ENCODE measurements at places on chromosomes 6 and 20. TPM values are rescaled to one million over a fixed set of nuclear protein-coding genes. Genes with fewer than 3 reads are reported as not detected.

GRCh38 chr20:64116541-64117431 is 9.4 kb upstream of the NPBWR2 start:
- H3K4me1 ChIP-seq: peaks cover 9% of the 10 kb centered on the region
- peaks cover 3% of the 10 kb centered on the region for H3K27me3 ChIP-seq
- no peak overlapping the region for H3K4me3 ChIP-seq
- no peak for DNase-seq

DNA sequence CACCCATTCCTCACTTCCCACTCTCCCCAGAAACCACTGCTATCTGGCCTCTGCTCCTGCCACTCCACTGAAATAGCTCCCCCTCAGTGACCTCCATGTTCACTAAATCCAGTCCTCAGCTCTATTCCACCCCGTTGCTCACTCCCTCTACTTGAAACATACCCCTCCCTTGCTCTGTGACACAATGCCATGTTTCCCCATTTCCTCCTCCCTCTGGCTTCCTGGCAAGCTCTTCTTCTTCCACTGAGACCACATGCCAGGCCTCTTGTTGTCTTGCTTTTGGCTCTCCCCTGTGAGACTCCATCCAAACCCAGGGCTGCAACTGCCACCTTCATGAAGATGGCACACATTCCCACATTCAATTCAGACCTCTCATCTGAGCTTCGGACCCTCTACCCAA is 13.9 kb downstream of the TMEM151B start:
- H3K36me3 ChIP-seq: no peaks in the 10 kb centered on the region
- no peak overlapping the region for H3K27ac ChIP-seq
- no peaks in the 10 kb centered on the region for H3K4me1 ChIP-seq
- no peak for DNase-seq

- H3K4me3 ChIP-seq: peak overlapping the region; percentile 95
- peaks cover 34% of the 10 kb centered on the region for H3K4me1 ChIP-seq
- H3K27ac ChIP-seq: peak overlapping the region; percentile 96
- H3K27me3 ChIP-seq: peaks cover 25% of the 10 kb centered on the region
- H3K36me3 ChIP-seq: peaks cover 8% of the 10 kb centered on the region
These were observed 126.9 kb downstream of the MRPL14 start for GRCh38 chr6:44000164-44000842.

DNA sequence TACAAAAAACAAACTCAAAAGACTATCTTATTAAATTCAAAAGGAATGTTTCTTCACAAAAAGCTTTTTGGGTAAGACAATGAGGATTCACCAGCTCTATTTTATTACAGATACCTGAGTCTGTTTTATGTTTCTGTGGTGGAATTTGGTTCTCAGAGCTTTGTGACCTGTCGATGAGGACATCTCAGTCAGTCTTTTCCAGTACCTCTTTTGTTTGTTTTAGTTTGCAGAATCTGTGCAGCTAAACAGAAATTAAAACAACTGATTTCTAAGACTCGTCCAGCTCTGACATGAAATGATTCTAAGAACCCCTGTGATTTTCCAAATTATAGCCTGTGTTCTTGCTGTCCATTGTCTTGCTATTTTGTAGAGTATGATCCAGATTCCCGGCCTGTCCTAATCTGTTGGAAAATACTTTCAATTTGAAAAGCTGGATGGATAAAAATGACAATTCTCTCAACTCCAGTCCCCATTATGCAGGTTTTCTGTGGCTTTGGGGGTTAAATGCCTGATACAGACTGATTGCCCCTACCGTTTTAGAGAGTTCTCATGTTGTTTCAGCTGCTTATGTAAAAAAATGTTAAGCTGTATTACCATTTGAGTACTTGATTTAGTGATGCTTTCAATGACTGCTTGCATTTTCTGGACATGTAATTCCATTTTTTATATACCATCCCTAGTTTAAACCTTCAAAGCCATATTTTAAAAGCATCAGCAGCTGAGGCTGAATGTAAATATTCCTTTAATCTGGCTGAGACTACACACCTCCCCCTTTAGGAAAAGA is 94.2 kb upstream of the TAB2 start:
- H3K4me1 ChIP-seq: peaks cover 14% of the 10 kb centered on the region
- no peak overlapping the region for H3K4me3 ChIP-seq
- DNase-seq: no peak
- no peaks in the 10 kb centered on the region for H3K27me3 ChIP-seq
- no peak overlapping the region for H3K27ac ChIP-seq

DNA sequence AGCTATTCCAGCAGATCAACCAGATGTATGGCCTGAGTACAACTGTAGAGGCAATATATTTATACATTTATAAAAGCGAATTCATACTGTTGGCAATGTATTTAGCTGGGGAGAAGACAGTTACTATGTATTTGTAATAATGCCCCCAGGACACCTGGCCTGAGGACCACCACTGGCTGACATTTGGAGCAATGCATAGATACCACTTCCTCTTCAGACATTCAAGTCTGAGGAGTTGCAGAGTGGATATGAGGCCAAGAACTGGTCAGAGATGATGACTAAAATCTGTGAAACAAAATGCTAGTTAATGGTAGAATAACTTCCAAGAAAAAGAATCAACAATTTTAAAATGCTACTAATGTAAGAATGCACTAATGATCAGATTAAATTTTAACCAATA is 462.3 kb downstream of the CDC5L start:
- H3K4me1 ChIP-seq: peaks cover 17% of the 10 kb centered on the region
- H3K4me3 ChIP-seq: no peak overlapping the region
- peaks cover 3% of the 10 kb centered on the region for H3K36me3 ChIP-seq
- no peak for DNase-seq
- no peaks in the 10 kb centered on the region for H3K27me3 ChIP-seq

- peak; percentile 64 for DNase-seq
- H3K27me3 ChIP-seq: peaks cover 38% of the 10 kb centered on the region
- no peaks in the 10 kb centered on the region for H3K36me3 ChIP-seq
These were observed 4.3 kb downstream of the GFRA4 start for GRCh38 chr20:3658716-3659491.

DNA sequence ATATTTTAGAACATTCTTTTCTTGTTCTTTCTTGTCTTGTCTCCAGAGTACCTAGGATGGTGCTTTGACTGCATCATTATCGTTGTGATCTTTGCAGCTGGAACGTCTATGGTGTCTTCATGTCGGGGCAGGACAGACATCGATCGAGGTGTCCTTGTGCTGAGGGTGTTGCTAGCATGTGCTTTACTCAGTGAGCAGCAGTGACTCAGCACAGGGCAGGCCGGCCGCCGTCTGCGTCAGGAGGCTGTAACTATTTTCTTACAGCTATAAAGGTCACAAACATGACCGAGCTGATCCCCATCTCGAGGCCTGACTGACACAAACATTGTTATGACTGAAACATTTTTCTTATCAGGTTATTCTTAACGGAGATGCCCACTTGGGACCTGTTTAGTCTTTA is 14.9 kb upstream of the CTCFL start:
- no peak for DNase-seq
- no peaks in the 10 kb centered on the region for H3K4me1 ChIP-seq
- no peak overlapping the region for H3K27ac ChIP-seq
- H3K4me3 ChIP-seq: no peak overlapping the region
- no peaks in the 10 kb centered on the region for H3K36me3 ChIP-seq

Gene NRSN1
- not detected for total RNA-seq

Gene HFE
- total RNA-seq: 0.56 TPM

GRCh38 chr6:14165091-14165490 is 47.5 kb downstream of the CD83 start:
- no peak overlapping the region for H3K27ac ChIP-seq
- peaks cover 7% of the 10 kb centered on the region for H3K36me3 ChIP-seq
- H3K4me1 ChIP-seq: peaks cover 4% of the 10 kb centered on the region
- H3K27me3 ChIP-seq: peaks cover 2% of the 10 kb centered on the region

DNA sequence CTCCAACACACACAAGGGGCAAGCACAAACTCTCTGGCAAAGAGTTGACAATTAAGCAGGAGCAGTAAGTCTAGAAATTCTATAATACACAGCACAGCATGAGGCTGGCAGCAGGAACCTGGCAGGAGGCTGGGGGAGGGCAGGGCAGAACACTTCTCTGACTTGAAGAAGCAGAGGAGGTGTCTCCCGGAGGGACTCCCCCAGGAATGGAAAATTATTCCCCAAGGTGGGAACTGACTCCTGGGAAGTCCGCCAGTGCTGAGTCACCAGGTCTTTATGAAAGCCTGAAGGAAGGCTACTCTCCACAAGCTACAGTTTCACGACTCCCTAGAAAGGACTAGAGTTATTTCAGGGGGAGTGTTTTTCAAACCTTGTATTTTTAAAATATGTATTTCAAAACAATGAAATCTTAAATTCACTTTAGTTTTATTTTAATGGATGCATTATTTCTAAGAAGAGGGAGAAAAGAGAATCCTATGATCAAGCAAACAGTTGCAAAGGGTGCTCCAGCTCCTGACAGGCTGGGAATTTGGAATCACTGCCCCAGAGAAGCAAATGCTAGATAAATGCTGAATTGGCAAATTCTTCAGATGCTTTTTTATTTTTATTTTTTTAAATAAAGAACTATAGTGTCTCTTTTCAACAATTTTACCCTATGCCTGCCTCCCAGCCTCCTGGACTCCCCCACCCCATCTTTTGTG is 192.8 kb downstream of the LY86 start:
- no peak overlapping the region for H3K4me3 ChIP-seq
- no peaks in the 10 kb centered on the region for H3K36me3 ChIP-seq
- DNase-seq: no peak
- no peak overlapping the region for H3K27ac ChIP-seq

Gene TUBB2B
- 0.41 TPM for total RNA-seq

GRCh38 chr6:125236536-125237327 is 65.0 kb downstream of the HDDC2 start:
- no peak for DNase-seq
- H3K4me3 ChIP-seq: no peak overlapping the region
- H3K36me3 ChIP-seq: no peaks in the 10 kb centered on the region
- no peak overlapping the region for H3K27ac ChIP-seq
- peaks cover 3% of the 10 kb centered on the region for H3K27me3 ChIP-seq

DNA sequence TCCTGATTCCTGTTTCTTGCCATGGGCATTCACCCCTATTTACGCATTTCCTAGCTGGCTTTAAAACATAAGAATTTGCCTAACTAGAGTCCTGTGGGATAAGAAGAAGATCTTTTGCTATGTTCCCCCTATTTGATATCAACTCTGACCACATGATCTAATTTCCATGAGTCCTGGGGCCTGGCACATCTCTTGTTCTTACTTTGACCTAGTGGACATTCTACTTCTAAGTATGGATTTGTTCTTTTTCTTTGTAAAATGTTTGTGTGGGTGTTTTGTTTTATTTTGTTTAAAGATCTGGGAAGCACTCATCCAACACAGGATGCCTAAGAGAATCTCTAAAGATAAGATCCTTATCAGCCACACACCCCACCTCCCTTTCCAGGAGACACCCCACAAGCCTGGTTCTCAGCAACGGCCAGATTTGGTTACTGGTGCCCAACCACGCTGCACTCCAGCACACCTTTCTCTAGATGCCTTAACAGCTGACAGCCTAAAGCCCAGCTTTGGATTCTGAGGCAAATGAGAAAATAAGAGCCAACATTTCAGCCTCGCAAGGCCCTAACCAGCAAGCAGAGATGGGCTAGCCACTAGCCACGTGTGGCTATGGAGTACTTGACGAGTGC is 74.7 kb downstream of the SLC23A2 start:
- H3K4me1 ChIP-seq: peaks cover 3% of the 10 kb centered on the region
- H3K27ac ChIP-seq: peak overlapping the region; percentile 24
- peaks cover 6% of the 10 kb centered on the region for H3K36me3 ChIP-seq
- H3K4me3 ChIP-seq: no peak overlapping the region
- DNase-seq: no peak

DNA sequence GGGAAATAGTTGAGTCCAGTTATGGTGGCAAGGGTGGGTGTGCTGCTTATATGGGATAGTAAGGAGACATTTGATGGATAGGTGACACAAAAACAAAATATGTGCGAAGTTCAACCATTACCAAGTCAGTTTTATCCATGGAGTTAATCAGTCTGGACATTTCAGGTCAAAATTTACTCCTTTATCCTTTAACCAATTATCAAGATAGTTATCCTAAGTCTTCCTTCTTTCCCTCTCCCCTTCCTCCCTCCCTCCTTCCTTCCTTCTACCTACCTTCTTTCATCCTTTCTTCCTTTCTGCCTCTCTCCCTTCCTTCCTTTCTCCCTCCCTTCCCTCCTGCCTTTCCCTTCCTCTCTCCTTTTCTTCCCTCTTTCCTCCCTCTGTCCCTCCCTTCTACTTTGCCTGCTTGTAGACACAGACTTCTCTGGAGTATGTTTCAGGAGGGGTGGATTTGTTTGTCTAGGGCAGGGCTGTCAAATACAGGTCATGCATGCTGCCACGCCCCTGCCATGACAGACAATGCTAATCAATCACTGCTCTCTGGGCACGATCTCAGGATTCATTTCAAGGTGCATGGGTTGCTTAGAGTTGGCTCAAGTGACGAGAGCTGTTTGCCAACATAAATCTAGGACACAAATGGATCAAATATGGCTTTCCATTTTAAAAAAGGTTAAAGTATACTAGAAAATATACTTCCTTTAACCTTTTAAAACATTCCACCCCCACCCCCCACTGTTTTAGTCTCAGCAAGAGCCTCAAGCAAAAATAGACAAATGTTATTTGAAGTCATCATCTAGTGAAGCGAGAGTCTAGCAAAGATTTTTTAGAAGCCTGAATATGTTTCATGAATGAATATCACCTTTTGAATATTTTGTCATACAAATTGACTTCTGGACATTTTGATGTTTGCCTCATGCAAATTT is 281.6 kb upstream of the CITED2 start:
- H3K36me3 ChIP-seq: no peaks in the 10 kb centered on the region
- no peak overlapping the region for H3K27ac ChIP-seq
- no peaks in the 10 kb centered on the region for H3K27me3 ChIP-seq
- H3K4me3 ChIP-seq: no peak overlapping the region

DNA sequence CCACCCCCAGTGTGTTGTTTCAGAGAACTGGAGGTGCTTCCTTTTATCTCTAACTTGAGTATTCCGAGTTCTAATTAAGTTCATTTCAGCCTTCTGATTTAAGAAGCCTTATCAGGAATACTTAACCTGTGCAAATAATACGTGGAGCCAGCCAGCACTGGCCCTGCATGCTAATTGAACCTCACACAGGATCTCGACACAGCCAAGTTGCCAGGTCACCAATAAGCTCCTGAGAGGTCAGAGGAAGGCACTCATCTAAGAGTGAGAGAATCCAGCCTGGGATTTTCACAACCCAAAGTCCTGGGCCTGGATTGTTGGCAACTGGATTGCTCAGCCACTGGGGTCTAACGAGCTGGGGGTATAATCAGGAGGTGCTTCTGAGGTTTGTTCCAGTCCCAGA is 157.7 kb upstream of the LRFN2 start:
- peaks cover 13% of the 10 kb centered on the region for H3K27me3 ChIP-seq
- no peak overlapping the region for H3K4me3 ChIP-seq

Gene BPIFB1
- total RNA-seq: not detected

- DNase-seq: no peak
- no peak overlapping the region for H3K27ac ChIP-seq
- no peaks in the 10 kb centered on the region for H3K36me3 ChIP-seq
- no peak overlapping the region for H3K4me3 ChIP-seq
- peaks cover 3% of the 10 kb centered on the region for H3K27me3 ChIP-seq
- H3K4me1 ChIP-seq: peaks cover 6% of the 10 kb centered on the region
These were observed 683.7 kb downstream of the EPM2A start for GRCh38 chr6:145051661-145052060.

GRCh38 chr6:140785926-140786325 is 1346.8 kb upstream of the GJE1 start:
- no peaks in the 10 kb centered on the region for H3K4me1 ChIP-seq
- no peak overlapping the region for H3K27ac ChIP-seq
- no peak overlapping the region for H3K4me3 ChIP-seq
- no peaks in the 10 kb centered on the region for H3K36me3 ChIP-seq
- no peaks in the 10 kb centered on the region for H3K27me3 ChIP-seq

Gene RING1
- 26.8 TPM for total RNA-seq

GRCh38 chr6:12403201-12403826 is 113.2 kb downstream of the EDN1 start:
- H3K4me3 ChIP-seq: no peak overlapping the region
- no peak for DNase-seq
- no peaks in the 10 kb centered on the region for H3K27me3 ChIP-seq
- H3K27ac ChIP-seq: no peak overlapping the region
- no peaks in the 10 kb centered on the region for H3K4me1 ChIP-seq

Gene PACRG
- total RNA-seq: not detected

All from activated CD8-positive, alpha-beta T cell treated with anti-CD3 and anti-CD28 coated beads for 36 hours (primary cell).